ENCODE measurements at places on chromosomes 7 and 10.

DNA sequence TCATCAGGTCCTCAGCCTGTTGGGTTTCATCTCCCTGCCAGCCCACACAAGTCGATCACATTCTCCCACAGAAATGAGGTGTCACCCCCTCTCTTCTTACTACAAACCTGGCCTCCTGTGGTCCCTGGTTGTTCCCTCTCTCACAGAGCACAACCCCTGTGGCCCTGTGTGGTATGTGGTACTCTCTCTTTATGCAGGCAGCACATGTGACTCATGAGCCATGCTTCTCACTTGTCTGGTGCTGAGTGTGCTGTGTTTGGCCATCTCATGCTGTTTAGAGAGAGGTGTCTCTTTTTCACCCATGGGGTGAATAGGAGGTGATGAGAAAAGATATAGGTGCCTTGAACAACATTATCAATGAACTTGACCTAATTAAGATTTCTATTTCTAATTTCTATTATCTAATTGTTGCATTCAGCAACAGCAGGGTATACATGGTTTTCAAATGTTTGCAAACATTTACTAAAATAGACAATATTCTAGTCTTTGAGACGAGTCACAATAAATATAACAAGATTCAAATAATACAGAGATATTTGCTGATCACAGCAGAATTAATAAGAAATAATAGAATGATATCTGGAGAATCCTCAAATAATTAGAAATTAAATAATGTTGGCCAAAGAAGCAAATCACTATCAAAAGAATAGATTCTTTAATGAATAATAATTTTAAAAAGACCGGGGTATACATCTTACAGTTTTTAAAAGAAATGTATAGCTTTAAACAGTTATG lies 633.8 kb upstream of the IGFBP3 start:
- DNase-seq: no peak

- DNase-seq: no peak
These were observed 5.5 kb upstream of the ZNF488 start for GRCh38 chr10:47389619-47390018.

- DNase-seq: no peak
These were observed 72.0 kb downstream of the PAX2 start for GRCh38 chr10:100817268-100817839.

DNA sequence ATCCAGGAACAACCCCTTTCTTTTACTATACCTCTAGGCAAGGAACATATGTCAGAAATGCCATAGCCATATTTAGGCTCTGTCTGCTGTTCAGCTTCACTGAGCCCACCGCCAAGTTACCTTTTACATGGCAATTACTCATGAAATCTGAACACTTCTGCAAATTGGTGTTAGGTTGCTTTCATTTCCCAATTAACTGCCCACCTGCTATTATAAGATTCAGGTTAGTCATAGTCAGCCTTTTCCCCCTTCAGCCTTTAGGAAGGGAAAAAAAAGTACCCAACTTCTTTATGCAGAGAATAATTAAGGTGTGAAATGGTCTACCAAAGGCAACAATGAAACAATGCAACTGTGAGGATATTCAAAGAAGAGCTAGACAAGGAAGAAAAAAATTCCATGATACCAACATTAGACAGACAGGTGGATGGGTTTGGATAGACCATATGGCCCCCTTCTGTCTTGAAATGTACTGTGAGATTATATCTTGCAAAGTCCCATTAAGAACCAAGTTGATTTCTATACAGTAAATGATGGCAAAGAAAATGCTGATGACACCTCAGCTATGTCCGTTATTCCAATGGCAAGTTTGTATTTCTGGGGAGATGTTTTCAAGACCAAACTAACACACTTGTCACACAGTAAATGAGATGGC lies 442.1 kb upstream of the NRP1 start:
- no peak for DNase-seq

DNA sequence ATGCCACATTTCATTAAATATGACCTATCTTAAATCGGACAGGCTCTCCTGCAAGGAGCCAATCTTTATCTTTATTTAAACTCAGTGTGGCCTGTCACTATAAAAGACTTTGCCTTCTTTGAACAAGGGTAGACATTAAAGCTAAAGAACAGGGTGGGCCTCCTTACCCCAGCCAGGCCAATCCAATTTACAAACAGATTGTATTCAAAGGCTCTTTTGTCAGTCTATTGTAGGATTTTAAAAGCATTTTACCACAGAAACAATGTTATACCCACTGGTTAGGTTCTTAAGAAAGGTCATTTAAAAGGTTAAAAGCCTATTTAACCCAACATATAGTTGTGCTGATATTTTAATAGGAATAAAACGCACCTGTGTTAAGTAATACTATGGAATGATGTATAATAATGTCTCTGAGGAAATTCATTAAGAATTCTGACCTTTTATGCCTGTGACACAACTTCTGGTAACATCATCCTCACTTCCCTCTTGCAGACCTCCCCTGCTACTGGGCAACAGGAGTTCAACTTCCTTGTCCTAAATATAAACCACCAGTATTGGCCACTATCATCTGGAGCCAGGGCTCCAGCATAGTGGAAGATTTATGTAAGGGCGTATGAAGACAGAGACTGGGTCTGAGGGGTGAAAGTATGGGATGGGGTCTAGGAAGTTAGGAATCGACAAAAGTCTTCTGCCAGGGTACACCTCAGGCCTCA lies 32.5 kb downstream of the MTERF1 start:
- DNase-seq: no peak

- peak; percentile 10 for DNase-seq
These were observed 13.0 kb upstream of the STK31 start for GRCh38 chr7:23696916-23697441.

- no peak for DNase-seq
These were observed 25.1 kb downstream of the AQP1 start for GRCh38 chr7:30936650-30937245.

GRCh38 chr10:85642421-85643170 lies 724.0 kb downstream of the GRID1 start:
- DNase-seq: no peak

GRCh38 chr10:67861750-67862432 lies 22.6 kb upstream of the SIRT1 start:
- no peak for DNase-seq

DNA sequence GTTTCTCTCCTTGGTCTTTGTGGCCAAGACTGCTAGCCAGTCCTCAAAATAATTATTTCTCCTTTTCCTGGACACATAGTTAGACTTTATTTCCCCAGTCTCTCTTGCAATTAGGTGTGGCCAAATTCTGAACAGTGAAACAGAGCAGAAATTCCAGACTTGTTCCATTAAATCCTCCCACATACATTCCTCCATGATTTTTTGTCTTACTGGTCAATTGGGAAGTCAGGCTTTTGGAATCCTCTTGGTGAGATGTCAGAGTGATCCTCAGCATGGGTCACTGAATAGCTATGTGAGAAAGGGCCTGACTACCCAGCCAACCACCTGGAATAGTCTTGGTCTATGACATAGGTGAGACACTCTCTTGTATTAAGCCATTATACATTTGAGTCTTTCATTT lies 164.2 kb downstream of the DGKI start:
- DNase-seq: no peak

GRCh38 chr7:70457883-70458680 lies 673.9 kb upstream of the GALNT17 start:
- no peak for DNase-seq
